ENCODE measurements at places on chromosomes 7 and 10.

DNA sequence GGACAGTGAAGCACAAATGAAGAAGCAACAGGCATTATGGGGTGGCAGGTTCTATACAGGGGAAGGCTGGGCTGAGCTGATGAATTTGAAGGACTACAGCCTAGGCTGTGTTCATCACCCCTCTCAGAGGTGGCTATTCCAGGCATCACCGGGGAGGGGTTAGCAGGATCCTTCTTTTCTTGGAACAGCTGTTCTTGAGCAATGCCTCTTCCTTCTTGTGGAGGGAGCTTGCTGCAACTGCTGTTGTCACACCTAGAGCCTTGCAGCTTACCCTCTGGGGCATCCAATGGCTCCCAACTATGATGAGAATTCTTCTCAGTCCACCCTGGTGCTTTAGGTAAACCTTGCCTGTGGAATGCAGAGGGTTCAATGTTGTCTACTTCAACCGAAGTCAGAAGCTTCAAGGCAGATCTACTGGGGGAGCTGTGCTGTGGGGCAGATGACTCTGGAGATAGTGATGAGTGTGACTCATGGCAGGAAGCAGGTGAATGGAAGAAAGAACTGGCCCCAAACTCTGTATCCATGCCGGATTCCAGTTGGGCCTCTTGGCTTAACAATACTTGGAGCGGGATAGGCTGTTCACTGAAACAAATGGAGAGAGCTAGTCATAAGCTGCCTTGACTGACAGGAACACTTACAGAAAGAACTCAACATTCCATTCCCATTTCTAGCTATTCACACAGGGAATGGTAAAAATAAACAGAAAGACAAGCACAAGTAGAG is 21.5 kb upstream of the PPP3CB start:
- no peak for DNase-seq

DNA sequence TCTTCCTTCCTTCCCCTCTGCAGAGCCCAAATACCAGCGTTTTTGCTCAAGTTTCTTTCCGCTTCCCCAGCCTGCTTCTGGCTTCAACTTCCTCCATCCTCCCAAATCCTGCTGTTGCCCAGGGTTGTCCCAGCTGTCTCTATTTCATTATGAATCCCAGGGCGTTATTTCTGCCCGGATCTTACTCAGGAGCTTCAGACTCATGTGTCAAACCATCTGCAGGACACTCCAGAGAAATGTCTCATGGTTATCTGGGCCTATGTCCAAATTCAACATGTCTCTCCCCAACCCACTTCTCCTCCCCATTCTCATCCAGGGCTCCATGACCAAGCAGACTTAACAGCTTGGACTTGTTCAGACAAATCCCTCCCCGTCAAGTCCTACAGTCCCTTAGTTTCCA is 15.6 kb downstream of the ARHGAP22 start:
- DNase-seq = no peak

- no peak for DNase-seq
These were observed 154.7 kb downstream of the NEURL1 start for GRCh38 chr10:103648251-103648635.

DNA sequence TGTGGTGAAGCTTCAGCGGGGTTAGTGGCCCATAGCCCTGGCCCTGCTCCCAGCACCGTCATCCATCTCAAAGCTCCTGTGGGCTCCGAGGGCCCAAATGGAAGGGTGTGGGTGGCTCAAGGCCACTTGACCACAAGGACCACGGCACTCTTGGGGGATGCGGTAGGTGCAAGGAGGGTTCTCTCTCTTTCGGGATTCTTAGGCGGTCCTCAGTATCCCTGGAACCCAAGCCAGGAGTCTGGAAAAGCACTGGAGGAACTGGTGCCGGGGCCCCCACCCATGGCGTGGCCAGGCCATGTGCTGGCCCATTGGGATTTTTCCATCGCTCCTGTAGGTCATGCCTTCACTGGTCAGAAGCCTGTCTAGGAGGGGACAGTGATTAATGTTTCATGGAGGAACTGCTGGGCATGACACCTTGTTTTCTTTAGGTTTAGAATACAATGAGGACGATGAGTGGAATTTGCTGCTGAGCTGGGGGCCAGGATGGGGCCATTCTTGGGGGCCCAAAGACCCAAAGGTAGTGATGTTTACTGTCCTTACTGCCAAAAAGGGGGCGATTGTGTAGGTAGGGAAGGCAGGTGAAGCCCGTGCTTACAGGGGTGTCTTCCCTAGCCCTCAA is 16.7 kb downstream of the AQP1 start:
- DNase-seq = no peak

DNA sequence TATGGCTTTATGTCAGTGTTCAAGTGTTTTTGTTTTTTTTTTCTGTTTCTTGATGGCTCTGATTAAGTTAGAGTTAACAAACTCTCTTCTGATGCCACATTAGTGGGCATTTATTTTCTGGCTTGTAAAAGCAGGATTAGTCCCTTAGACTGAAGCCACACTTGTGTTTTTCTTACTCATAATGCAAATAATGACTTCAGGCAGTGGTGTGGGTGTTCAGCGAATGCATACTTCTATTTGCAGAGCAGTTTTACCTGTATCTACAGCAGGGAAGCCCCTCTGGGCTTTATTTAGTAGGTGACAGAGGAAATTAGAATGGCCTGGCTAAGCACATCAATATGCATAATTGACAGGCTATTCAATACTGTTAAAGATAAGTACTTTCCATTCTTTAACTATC is 79.9 kb downstream of the CNNM2 start:
- no peak for DNase-seq

DNA sequence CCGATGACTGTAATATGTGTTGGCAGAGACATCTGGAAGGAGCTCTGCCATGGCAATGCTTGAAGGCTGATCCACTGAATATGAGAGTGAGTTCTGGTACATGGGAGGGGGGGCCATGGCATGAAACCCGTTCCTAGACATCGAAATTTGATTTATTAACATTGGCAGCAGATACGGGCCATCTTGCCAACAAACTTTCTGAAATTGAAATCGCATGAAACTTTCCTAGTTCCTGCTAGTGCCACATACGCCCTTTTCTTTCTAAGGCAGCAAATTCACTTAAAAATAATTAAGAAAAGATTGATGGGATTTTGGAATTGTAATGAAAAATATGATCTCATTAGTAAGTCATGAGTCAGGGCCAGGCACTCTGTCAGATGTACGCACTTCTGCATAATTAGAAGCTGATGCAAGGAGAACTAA is 91.8 kb upstream of the KMT2C start:
- no peak for DNase-seq

DNA sequence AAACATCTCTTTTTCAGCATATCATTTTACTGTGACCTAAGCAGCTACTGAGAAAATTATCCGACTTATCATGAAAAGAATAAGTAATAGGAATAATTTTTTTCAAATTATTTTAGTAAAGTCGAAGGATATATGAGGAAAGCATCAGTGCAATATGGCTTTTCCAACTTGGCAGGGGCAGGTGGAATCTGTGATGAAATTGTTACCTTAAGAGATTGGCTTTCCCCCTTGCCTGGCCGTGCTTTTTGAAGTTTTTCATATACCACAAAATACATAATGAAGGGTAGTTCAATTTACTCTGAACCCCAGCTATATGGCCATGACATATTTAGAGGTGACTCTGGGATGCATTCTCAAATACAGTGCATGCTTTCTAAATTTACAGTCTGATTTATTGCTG is 87.2 kb upstream of the MKX start:
- no peak for DNase-seq

- peak; percentile 99 for DNase-seq
These were observed 65.8 kb downstream of the PIP4K2A start for GRCh38 chr10:22648547-22648961.

- DNase-seq = no peak
These were observed 990.1 kb downstream of the CNTNAP2 start for GRCh38 chr7:147106746-147107145.

DNA sequence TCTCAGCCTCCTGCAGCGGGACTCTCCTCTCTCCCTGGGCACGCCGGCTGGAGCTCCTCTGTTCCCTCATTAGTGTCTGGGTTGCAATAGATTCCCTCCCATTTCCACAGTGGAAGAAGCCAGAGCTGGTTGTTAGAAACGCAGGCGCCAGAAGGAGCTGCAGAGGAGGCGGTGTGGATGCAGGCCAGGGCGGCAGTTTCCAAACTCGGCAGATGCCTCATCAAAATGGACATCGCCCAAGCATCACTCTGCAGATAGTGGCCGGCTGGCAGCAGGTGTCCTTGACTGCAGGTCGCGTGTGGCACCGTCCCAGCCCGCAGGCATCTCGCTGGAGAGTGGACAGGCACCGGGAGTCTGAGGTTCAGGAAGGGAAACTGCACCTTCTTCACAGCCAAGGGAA is 201.8 kb downstream of the TCERG1L start:
- DNase-seq = no peak

DNA sequence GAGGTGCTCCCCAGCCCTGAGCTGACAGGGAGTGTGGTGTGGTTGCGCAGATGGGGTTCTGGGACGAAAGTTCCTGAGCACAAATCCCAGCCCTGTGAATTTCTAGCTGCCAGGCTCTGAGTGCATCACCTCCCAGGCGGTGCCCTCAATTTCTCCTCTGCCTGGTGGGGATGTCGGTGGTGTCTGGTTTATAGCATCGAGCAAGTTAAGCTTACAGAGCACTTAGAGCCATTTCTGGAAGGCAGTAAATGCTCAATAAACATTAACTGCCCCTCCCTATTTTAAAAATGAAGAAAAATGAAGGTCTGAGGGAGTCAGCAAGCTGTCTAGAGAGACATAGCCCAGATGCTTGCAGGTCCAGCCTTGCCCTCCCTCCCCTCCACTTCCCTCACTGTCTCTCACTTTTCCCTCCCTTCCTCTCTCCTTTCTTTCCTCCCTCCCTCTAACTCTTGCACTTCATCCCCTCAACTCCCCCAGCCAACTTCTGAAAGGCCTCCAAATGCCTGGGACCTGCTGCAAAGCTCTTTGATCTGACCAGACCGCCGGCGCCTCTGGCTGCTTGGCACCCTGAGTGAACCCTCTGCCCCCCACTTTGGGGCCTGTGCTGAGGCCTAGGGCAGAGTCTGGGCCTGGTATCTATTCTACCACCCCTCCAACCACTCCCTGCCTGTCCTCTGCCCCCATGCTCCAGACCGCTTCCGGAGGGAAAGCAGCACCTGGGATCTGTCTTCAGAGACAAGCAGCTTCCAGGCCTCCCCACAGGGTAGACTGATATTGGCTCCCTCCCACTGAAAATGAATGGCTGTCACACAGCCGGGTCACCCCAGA is 438.3 kb downstream of the RPS24 start:
- DNase-seq = no peak

- no peak for DNase-seq
These were observed 76.9 kb downstream of the LRMDA start for GRCh38 chr10:75508239-75508813.

- peak; percentile 67 for DNase-seq
These were observed 39.9 kb upstream of the TMEM229A start for GRCh38 chr7:124072603-124073309.

GRCh38 chr10:6204341-6205191 is 1.8 kb downstream of the PFKFB3 start:
- peak; percentile 95 for DNase-seq

GRCh38 chr7:133428876-133429275 is 176.0 kb downstream of the EXOC4 start:
- no peak for DNase-seq

- DNase-seq = no peak
These were observed 13.9 kb downstream of the ARHGAP22 start for GRCh38 chr10:48590945-48591344.

DNA sequence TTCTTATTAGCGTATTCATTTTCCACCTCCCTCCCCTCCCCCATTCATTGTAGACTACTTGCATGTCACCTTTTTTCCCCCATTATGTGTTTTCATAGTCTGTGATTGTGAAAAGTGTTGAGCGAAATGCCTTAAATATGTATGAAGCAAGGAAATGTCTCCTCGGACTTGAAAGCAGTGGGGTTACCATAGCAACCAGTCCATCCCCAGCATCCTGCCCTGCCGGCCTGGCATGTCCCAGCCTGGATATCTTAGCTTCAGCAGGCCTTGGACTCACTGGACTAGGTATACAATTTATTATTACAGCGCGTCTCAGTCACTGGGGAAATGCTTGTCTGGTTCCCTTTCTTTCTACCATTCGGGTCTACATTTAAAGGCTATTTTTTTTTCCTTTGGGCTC is 283.6 kb downstream of the BICC1 start:
- DNase-seq = no peak

GRCh38 chr7:110645060-110645459 is 445.9 kb upstream of the LRRN3 start:
- DNase-seq = no peak

DNA sequence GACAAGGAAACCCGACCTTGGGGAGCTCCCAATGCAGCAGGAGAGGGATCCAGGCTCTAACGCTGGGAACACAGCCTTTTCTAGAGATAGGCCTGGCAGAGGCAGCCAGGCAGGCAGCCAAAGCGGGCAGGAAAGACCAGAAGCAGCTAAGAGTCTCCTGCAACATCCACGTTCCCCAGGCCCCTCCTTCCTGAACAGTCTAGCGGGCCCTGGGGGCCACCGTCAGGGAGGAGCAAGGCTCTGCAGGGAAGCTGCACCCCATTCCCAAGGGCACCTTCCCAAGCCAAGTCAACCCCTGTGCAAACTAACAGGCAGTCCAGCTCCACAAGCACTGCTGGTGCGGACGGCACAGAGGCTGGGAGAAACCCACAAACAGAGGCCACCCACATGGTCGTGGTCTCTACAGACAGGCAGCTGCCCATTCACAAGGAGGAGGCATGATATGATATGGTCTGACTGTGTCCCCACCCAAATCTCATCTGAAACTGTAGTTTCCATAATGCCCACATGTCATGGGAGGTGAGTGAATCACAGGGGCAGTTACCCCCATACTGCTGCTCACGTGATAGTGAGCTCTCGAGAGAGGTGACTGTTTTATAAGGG is 115.7 kb downstream of the MAD1L1 start:
- no peak for DNase-seq

GRCh38 chr10:49711481-49711880 is 32.0 kb downstream of the C10orf53 start:
- no peak for DNase-seq

- DNase-seq = no peak
These were observed 99.9 kb downstream of the CACNA2D1 start for GRCh38 chr7:82343716-82344115.

GRCh38 chr7:152907042-152907761 is 147.7 kb downstream of the ACTR3B start:
- no peak for DNase-seq

GRCh38 chr10:29757551-29758297 is 123.0 kb upstream of the SVIL start:
- DNase-seq = peak; percentile 78

- DNase-seq = peak; percentile 39
These were observed 9.1 kb upstream of the ZYX start for GRCh38 chr7:143372070-143372469.

- no peak for DNase-seq
These were observed 6.5 kb downstream of the SLC13A1 start for GRCh38 chr7:123193235-123193634.

DNA sequence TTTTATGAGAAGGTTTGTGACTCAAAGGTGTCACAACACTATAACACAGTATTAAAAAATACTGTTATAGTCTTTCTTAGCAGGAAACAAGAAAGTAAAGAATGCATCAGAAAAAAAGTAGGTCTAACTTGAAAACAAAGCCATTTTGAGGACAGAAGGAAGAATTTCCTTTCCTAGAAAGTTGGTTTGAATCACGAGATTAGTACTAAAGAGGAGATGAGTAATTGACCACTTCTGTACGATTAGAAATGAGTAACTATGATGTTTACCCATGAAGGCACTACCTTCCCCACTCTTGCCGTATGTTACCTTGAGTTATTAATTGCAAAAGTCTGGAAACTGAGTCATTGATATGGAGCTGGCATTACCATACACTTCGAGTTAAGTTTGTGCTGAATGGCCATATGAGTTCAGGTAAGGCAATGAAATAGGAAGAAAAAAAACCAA is 65.2 kb downstream of the FAM185A start:
- DNase-seq = peak; percentile 29

- DNase-seq = no peak
These were observed 61.3 kb downstream of the CACNA2D1 start for GRCh38 chr7:82382276-82382675.

- no peak for DNase-seq
These were observed 1016.5 kb downstream of the GRM8 start for GRCh38 chr7:126236261-126236660.
